SJSA1 (cell line): ENCODE measurements at places on chromosomes 1 and 21. TPM values are rescaled to one million over a fixed set of nuclear protein-coding genes. Genes with fewer than 3 reads are reported as not detected.

Gene C4BPA
- total RNA-seq = not detected in 2 replicates

Gene PCNT
- 48.0 and 57.3 TPM in 2 replicates for total RNA-seq

Gene CLEC20A
- total RNA-seq = not detected in 2 replicates

Gene NGF
- 1.3 and 6.0 TPM in 2 replicates for total RNA-seq

Gene GSTM5
- total RNA-seq = not detected in 2 replicates

Gene CLIC6
- not detected in 2 replicates for total RNA-seq

Gene S100A7A
- total RNA-seq = not detected in 2 replicates

Gene DIO1
- not detected in 2 replicates for total RNA-seq

Gene MTF1
- 1.7 and 2.6 TPM in 2 replicates for total RNA-seq

- no peak for DNase-seq
- no peaks in the 10 kb centered on the region for H3K36me3 ChIP-seq
- H3K4me1 ChIP-seq = peaks cover 17% of the 10 kb centered on the region; the same call in 1 of the 2 replicates
- no peaks in the 10 kb centered on the region for H3K27me3 ChIP-seq
- H3K4me3 ChIP-seq = peak overlapping the region; percentile 74
Observed at GRCh38 chr1:247111700-247112478, 7.7 kb upstream of the ZNF669 start.

GRCh38 chr1:197462539-197462938 lies 194.5 kb downstream of the CRB1 start:
- no peak for DNase-seq
- H3K36me3 ChIP-seq = no peaks in the 10 kb centered on the region
- no peaks in the 10 kb centered on the region; the same call in 1 of the 2 replicates for H3K27me3 ChIP-seq
- H3K27ac ChIP-seq = no peak overlapping the region
- H3K4me3 ChIP-seq = no peak overlapping the region

- DNase-seq = no peak
- no peak overlapping the region; the same call in 1 of the 2 replicates for H3K4me3 ChIP-seq
- H3K27me3 ChIP-seq = peaks cover 23% of the 10 kb centered on the region
- peaks cover 8% of the 10 kb centered on the region for H3K4me1 ChIP-seq
Observed at GRCh38 chr1:61051443-61051718, 31.0 kb upstream of the NFIA start.

- H3K27ac ChIP-seq = no peak overlapping the region
- no peaks in the 10 kb centered on the region for H3K4me1 ChIP-seq
- H3K4me3 ChIP-seq = no peak overlapping the region
- peaks cover 38% of the 10 kb centered on the region for H3K27me3 ChIP-seq
Observed at GRCh38 chr1:63329621-63330330, 7.4 kb downstream of the FOXD3 start.

- no peak overlapping the region for H3K4me3 ChIP-seq
- no peak for DNase-seq
- H3K4me1 ChIP-seq = no peaks in the 10 kb centered on the region
- no peaks in the 10 kb centered on the region; the same call in 1 of the 2 replicates for H3K27me3 ChIP-seq
- H3K27ac ChIP-seq = no peak overlapping the region
Observed at GRCh38 chr1:119326251-119326650, 42.3 kb upstream of the HAO2 start.

DNA sequence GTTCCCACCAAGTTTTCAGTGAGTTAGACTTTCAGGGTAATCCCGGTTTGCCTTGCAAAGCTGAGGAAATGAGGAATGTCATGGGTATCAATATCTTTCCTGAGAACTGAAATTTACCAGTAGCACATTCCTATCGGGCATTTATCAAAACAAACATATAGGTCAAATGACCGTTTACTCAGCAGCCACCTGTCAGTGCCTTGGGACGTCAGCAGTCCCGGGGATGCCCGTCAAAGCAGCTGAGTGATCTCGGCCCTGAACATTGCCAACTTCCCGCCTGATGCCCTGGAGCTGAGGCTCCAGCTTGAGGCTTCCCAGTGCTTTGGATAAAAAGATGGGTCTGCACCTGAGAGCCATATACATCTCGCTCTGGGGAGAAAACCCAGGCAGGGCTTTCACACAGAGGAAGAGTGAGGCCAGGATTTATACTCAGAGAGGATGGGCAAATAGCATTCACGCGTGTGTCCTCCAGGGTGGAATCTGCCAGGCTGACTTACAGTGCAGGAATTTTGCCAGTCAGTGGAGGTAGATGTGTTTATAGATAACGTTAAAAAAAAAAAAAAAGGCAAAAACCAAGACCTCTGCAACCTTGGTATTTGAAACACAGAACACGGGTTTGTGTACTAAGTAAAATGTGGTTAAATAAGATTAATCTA lies 435.7 kb upstream of the VAMP3 start:
- no peak overlapping the region for H3K27ac ChIP-seq
- no peaks in the 10 kb centered on the region for H3K36me3 ChIP-seq
- peaks cover 38% of the 10 kb centered on the region for H3K4me1 ChIP-seq

DNA sequence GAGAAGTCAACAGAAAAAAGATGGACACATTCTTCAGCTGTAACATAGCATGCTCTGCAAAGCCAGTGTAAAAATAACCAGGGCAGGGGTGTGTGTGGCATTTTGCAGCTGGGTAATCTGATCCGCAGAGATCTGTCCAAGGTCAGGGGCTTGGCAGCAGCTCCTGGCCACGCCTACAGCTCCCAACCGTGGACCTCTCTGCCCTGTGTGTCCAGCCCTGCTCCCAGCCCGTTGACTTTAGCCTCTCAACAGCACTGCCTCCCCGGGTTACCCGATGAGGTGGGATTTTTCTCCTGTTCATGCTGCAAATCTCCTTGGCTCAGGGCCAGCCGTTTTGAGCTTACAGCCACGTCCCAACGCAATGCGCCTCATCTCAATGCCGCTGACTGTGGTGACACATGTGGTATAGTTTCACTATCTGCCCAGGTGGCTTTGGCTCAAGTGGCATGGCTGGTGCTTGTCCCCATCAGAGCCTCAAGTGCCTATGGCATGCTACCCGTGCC lies 68.1 kb downstream of the VWA5B1 start:
- H3K4me3 ChIP-seq = no peak overlapping the region
- no peaks in the 10 kb centered on the region for H3K36me3 ChIP-seq
- H3K27ac ChIP-seq = no peak overlapping the region
- peaks cover 36% of the 10 kb centered on the region for H3K4me1 ChIP-seq

- DNase-seq = no peak
- H3K4me1 ChIP-seq = no peaks in the 10 kb centered on the region
- no peak overlapping the region for H3K4me3 ChIP-seq
- H3K36me3 ChIP-seq = no peaks in the 10 kb centered on the region
Observed at GRCh38 chr1:5720484-5720883, 271.7 kb downstream of the NPHP4 start.

DNA sequence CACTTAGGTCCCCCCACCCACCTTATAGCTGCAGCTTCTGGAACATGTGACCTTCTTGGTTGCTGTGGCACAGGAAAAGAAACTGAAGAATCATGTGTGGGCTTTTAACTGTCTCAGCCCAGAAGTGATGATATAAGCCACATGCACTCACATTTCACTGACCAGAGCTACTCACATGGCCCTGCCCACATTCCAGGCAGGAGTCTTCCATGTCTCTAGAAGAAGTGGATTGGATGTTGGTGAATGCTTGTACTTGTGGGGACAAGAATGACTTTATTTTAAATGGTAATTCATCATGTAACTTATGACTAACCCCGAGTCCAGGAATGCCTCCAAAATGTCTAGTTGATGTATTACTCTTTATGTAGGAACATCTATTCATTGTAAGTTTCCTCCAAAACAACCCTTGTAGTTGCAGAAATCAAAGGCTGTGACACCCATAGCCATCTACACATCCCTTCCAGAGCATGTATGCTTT lies 15.8 kb upstream of the CAMK1G start:
- peaks cover 2% of the 10 kb centered on the region for H3K27me3 ChIP-seq
- no peak overlapping the region for H3K4me3 ChIP-seq
- H3K4me1 ChIP-seq = no peaks in the 10 kb centered on the region

GRCh38 chr1:3672231-3672970 lies 20.1 kb downstream of the TP73 start:
- H3K4me1 ChIP-seq = no peaks in the 10 kb centered on the region
- H3K4me3 ChIP-seq = no peak overlapping the region
- H3K27me3 ChIP-seq = no peaks in the 10 kb centered on the region
- no peak overlapping the region for H3K27ac ChIP-seq
- DNase-seq = no peak

- no peak overlapping the region for H3K4me3 ChIP-seq
- no peaks in the 10 kb centered on the region for H3K36me3 ChIP-seq
- no peaks in the 10 kb centered on the region for H3K4me1 ChIP-seq
- no peak overlapping the region for H3K27ac ChIP-seq
Observed at GRCh38 chr1:213586587-213586972, 401.2 kb upstream of the PROX1 start.

DNA sequence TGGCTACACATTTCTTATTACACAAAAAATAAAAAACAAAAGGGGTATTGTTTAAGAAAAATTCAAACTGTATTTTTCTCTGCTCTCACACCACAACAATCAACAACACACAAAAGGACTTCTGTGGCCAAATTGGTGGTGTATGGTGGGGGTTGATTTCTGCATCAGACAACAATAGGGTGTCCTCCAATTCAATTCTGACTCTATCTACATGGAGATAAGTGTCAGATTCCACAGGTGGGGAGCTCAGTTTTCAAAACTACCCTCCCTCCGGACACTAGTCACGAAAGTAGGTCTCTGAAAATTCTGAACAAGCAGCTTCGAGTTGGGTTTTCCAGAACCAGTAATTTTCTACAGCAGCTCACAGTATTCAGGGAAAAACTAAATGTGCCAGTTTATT lies 744.9 kb upstream of the NCAM2 start:
- no peaks in the 10 kb centered on the region for H3K27me3 ChIP-seq
- no peak overlapping the region for H3K27ac ChIP-seq
- H3K4me1 ChIP-seq = no peaks in the 10 kb centered on the region

GRCh38 chr1:164565357-164565756 lies 6.4 kb downstream of the PBX1 start:
- DNase-seq = no peak
- H3K36me3 ChIP-seq = no peaks in the 10 kb centered on the region
- H3K4me1 ChIP-seq = no peaks in the 10 kb centered on the region; the same call in 1 of the 2 replicates
- no peak overlapping the region for H3K27ac ChIP-seq

GRCh38 chr1:43913666-43914360 lies 19.8 kb upstream of the ARTN start:
- H3K4me1 ChIP-seq = no peaks in the 10 kb centered on the region
- no peaks in the 10 kb centered on the region for H3K27me3 ChIP-seq
- 0 out of 2 replicates have a peak, but pooled peaks cover 13% of the 10 kb centered on the region for H3K36me3 ChIP-seq

DNA sequence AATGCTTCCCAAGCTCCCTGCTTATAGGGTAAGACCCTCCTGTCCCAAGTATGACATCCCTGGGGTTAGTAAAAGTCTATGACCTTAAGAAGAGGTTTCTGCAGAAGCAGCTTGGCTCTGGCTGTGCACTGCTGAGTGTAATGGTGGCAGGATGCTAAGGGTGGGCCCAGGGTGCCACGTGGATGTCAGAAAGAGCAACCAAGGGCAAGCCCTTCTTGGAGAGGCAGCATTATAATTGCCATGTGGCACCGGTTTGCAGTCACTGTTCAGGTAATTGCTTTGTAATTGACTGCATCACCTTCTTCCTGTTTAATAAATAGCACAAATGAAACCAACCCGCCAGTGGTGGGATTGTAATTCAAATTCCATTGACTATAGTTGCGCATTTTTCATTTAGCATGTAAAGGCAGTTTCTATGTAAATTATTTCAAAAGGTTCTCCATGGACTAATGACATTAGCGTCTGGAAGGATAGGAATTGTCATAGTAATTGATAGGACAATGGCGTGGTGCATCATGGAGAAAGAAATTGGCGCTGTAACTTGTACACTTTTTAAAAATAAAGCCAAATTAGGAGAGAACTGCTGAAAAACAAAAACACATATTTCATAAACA lies 490.6 kb upstream of the VAMP3 start:
- no peaks in the 10 kb centered on the region for H3K36me3 ChIP-seq
- H3K4me3 ChIP-seq = no peak overlapping the region
- no peaks in the 10 kb centered on the region for H3K27me3 ChIP-seq
- H3K4me1 ChIP-seq = peaks cover 6% of the 10 kb centered on the region; the same call in 1 of the 2 replicates
- DNase-seq = no peak

- H3K4me3 ChIP-seq = no peak overlapping the region
- no peak overlapping the region for H3K27ac ChIP-seq
- no peak for DNase-seq
- peaks cover 35% of the 10 kb centered on the region for H3K4me1 ChIP-seq
Observed at GRCh38 chr1:47558601-47559593, 121.1 kb downstream of the FOXD2 start.

DNA sequence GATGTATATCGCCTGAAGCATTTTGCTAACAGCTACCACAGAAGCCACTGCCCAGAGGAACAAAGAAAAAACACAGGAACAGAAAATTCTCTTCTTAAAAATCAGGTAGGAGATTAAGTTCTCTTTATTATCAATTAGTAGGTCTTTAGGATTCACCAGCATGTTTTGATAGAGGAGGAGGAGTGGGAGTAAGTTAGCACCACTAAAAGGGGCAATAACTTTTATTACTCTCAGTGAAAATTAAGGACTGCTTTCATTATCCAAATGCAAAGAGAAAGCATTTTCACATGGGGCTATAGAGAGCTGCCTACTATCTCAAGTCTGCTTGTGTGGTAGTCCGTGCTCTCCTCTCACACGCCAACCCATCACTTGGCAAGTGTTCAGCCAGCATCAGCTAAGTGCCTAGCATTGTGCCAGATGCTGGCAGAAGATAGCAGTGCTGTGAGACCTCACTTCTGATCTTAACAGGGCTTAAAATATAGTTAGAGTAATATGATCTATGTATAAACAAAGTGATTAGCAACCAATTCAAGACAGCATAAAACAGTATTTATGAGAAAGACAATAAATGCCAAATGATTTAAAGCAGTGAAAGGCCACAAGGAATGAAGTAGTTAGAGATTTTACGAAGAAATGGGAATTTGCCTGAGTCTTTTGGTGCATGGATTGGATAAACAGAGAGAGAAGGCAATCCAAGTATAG lies 39.8 kb downstream of the ASTN1 start:
- no peaks in the 10 kb centered on the region for H3K36me3 ChIP-seq
- no peaks in the 10 kb centered on the region for H3K4me1 ChIP-seq
- H3K27me3 ChIP-seq = peaks cover 5% of the 10 kb centered on the region; the same call in 1 of the 2 replicates
- no peak overlapping the region for H3K27ac ChIP-seq
- no peak for DNase-seq
- no peak overlapping the region for H3K4me3 ChIP-seq

DNA sequence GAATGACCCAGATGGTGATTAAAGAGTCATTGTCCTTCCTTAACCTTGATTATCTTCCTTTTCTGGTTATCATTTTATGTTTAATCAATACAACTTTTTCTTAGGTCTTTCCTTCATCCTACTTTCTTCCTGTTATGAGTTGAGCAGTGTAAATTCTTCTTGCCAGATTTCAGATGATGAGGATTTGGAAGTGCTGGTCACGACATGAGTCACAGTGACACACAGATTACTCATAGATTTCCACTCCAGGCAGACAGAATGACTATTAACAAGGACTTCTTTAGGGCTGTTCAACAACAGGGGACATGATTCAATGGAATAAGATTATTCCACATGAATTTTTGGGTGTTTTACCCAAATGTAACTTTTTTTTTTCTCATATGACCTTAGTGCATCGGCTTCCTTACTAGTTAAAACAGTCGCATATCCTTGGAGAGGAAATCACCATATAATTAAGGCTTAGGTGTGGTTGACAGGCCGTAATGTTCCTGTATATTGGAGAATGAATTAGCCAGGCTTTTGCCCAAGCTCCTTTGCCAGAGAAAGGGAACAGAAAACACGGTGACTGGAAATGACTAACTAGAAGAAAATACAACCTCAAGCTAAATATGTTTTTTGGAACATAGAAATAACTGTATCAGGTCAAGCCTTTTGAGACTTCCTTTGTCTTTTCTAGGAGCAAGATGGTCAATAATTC lies 44.2 kb downstream of the PRRX1 start:
- H3K27ac ChIP-seq = peak overlapping the region; percentile 87
- H3K4me3 ChIP-seq = no peak overlapping the region
- H3K27me3 ChIP-seq = no peaks in the 10 kb centered on the region
- peaks cover 49% of the 10 kb centered on the region for H3K4me1 ChIP-seq
- peak; percentile 86 for DNase-seq
